Calu3 (cell line): ENCODE measurements at places on chromosomes 7 and 10. TPM values are rescaled to one million over a fixed set of nuclear protein-coding genes. Genes with fewer than 3 reads are reported as not detected.

C10orf143 gene
- total RNA-seq = 0.50 and 0.78 TPM in 2 replicates

- no peak for DNase-seq
These were observed 76.1 kb downstream of the CDK14 start for GRCh38 chr7:90672210-90672609.

GFRA1 gene
- total RNA-seq = not detected in 2 replicates

CASP7 gene
- 22.7 and 23.7 TPM in 2 replicates for total RNA-seq
